ENCODE measurements at places on chromosomes 1 and 21.

DNA sequence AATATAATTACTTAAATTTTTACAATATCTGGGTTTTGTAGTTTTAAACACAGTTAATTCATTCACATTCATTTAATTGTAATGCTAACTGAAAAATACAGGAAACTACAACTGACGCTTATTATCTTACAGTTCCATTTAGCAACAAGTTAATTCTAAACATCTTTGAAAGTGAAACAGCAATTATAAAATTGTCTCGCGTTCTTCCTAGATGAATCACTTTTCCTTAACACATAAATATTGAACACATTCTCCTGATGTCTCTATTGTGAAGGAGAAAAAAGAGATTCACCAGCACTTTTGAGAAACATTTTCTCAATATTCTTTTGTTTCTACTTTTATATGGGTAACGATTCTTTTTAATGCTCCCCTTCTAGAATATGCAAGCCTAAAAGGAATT is 6.4 kb downstream of the PTGFR start:
- DNase-seq = peak; percentile 8

- no peak for DNase-seq
These were observed 10.6 kb upstream of the F3 start for GRCh38 chr1:94552071-94552586.

DNA sequence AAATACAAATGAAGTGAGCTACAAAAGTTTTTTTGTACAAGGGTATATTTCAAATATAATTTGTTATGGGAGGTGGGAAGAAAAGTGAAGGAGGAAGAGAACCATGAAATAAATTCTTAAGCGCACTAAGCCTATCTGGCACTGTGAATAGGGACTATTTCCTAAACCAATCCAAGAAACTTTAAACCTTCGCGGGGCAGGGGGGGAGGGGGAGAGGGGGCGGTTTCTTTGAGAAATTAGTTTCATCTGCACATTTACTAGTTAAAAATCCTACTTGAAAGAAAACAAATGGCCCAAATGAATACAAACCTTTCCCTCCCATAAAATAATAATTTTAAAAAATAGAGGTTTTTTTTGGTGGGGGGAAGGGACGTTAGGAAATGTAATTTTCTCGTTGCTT is 364 bp downstream of the GOLPH3L start:
- DNase-seq = no peak

GRCh38 chr21:29904359-29905282 is 35.2 kb downstream of the GRIK1 start:
- DNase-seq = no peak

- no peak for DNase-seq
These were observed 127.2 kb downstream of the ZNF281 start for GRCh38 chr1:200282497-200283122.

- DNase-seq = peak; percentile 56
These were observed 25.0 kb upstream of the LAPTM5 start for GRCh38 chr1:30782361-30783255.

DNA sequence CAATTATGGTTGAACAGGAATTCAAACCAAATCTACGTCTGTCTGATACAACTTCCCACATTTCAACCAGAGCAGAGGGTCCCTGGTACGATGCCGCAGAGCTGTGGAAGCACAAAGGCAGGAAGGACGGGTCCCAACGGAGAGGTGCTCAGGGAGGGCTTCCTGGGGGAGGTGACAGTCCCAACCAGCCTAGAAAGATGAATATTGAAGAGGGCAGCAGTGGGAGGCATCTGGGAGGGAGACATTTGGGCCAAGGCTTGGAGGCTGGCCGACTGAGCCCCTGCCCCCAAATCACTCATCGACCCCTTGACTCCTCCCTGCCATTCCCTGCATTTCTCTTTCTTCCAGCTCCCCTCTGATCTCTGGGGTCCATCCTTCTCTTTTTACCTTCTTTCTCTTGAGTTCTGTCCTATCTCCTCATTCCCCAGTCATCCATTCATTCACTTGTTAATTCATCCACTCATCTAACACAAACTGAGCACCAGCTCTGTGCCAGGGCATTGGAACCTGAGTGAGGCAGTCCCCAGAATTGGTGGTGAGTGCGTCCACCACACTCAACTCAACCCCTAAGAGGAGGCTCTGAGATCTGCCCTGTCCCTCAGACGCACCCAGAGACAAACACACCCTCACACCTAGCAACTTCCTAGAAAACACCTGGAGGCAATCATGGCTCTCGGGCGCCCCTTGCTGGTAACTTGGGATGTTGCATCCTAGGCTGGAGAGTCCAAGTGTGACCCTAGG is 13.2 kb upstream of the CELA3B start:
- DNase-seq = peak; percentile 68

DNA sequence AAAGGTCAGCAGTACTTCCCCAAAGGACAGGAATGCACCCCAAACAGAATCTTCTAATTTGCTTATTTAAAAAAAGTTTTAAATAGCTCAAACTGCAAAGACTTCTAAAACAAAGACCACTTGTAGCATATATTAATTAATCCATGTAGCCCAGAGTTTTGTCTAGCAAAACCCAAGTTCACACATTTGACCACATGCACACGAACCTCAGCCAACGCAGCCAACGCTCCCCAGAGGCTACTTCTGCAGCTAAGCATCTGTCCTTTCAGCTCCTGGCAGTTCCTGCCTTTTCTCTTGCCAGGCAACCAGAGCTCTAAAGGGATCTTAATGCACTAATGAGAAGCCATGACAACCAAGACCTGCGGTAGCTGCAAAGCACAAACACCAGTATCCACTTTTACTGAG is 89.6 kb downstream of the RERE start:
- no peak for DNase-seq

DNA sequence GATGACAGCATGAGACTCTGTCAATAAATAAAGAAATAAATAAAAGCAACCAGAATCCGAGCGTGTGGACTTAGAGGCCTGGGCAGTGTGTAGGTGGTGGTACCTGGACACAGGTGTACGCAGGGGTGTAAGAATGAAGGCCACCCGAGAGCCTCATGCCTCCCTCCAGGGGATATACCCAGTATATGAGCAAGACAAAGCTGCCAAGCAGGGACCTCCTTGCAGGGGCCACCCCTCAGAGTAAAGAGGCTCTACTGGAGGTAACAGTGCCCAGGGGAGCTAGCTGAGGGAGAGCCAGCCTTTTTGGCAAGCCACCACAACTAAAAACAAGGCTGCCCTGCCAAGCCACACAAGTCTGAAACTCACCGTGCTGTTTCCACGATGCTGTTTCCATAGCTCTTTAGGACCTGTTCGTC is 179.2 kb upstream of the RAB4A start:
- DNase-seq = no peak

- no peak for DNase-seq
These were observed 54.1 kb upstream of the TRIM67 start for GRCh38 chr1:231107600-231108326.

DNA sequence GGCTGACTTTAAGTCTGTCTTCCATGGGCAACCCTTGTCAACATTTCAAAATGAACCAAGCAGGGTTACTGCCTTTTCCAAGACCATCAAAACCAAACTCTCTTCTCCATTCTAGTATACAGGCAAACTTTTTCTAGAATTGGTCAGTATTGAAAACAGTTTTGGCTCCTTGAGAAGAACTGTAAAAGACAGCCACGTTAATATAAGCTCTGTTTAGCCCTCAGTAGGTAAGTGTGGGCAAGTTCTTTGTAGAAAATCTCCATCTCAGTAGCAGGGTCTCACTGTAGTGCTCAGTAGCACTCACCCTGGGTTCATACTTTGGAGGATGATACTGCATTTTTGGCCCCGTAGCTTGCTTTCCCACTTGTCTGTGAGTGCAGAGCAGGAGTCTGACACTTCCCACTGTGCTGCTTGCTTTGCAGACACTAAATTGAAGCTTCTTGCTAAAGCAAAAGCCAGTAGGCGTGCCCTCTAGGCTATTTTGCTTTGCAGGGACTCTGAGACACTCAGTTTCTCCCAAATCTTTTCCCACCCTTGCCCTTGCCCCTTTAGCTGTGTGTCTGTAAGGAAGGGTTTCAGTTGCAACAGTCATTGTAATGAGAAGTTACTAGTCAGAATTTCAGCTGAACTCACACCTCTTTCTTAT is 34.3 kb upstream of the CACYBP start:
- DNase-seq = no peak

GRCh38 chr1:156479093-156480015 is 21.2 kb downstream of the MEF2D start:
- DNase-seq = no peak

DNA sequence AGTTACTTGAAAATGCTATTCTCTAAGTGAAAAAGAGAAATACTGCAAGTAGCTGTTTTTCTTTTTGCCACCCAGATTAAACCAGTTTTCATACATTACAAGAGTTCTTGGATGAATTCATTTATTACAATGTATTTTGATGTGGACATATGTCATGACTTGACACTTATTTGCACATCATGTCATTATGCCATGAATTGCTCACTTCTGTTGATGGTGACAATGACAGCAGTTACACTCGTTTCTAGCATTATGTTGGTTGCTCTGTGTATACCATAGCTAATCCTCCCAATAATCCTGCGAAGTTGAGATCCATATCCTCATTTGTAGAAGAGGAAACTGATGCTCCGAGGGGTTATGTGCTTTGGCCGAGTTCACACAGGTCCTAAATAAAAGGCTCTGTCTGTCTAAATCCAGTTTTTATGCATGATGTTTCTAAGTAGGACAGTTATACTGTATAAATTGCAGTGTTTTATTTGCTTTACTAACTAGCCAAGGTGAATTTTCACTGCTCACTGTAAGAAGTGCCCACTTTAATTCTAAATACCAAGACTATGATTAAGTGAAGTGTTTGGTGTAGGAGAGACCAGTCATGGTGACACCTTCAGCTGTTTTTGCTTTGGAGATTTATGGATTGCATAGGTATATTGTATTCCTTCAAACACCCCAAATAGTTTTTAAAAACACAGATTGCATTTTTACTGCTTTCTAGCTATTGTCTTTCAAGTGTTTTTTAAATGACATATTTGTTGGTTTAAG is 56.7 kb downstream of the PRDM2 start:
- no peak for DNase-seq

DNA sequence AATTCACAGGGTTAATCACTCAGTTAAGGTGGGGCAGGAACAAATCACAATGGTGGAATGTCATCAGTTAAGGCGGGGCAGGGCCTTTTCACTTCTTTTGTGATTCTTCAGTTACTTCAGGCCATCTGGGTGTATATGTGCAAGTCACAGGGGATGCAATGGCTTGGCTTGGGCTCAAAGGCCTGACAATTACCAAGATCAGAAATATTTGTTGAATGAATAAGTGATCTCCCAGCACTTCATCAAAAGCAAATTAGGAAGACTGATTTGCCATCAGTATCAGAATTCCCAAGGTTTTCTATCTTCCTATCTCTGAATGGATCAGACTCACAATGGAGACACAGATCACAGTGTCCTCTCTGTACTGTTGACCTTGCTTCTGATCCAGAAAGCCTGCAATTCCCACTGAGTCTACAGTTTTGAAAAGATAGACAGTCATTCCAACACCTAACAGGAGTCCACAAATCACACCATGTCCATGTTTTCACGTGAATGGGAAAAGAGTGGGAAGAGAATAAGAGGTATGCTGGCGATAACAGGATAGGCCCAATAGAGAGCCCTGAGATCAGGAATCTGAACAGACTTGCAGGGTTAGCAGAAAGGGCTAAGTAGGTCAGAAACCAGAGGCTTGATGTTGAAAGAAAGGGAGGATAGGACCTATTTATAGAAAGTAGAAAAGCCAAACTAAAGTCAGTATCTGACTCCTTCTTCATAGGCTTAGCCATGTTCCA is 75.3 kb downstream of the KCNK1 start:
- DNase-seq = no peak

DNA sequence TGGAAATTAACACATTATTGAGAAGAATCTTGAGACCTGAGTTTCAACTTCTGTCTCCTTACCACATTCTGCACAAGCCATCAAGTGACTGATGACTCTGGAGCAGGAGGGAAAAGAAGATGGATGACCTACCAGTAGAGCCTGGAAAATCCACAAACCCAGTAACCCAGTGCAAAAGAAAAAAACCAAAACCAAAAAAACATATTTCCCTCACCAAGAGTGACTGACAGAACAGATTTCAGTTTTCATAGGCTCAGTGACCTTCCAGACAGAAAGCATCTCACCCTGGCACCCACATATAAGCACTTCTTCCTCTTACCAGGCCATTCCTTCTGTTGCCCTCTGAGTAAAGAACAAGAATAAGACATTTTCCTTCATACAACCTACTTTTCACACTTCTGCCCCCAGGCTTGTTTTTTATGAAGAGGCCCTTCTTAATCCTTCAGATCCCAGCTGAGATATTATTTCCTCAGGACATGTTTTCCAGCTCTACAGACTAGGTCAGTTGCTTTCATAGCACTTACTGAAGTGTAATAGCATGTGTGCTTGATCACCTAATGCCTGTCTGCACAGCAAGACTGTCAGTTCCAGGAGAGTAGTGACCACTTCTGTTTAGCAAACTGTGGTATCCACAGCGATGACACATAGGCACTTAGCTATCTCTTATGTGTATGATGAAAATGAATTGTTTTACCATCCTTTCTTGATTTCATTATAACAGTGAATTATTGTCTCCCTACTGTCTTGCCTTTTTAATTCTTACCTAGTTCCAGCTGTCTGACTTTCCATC is 4.0 kb downstream of the TSACC start:
- peak; percentile 66 for DNase-seq

- no peak for DNase-seq
These were observed 387.3 kb downstream of the RYR2 start for GRCh38 chr1:237429252-237429651.

GRCh38 chr1:91065337-91065736 is 43.5 kb upstream of the ZNF644 start:
- DNase-seq = no peak

- peak; percentile 77 for DNase-seq
These were observed 13.4 kb downstream of the SWT1 start for GRCh38 chr1:185170291-185170848.

- DNase-seq = no peak
These were observed 613.8 kb downstream of the KIF26B start for GRCh38 chr1:245768596-245768995.

DNA sequence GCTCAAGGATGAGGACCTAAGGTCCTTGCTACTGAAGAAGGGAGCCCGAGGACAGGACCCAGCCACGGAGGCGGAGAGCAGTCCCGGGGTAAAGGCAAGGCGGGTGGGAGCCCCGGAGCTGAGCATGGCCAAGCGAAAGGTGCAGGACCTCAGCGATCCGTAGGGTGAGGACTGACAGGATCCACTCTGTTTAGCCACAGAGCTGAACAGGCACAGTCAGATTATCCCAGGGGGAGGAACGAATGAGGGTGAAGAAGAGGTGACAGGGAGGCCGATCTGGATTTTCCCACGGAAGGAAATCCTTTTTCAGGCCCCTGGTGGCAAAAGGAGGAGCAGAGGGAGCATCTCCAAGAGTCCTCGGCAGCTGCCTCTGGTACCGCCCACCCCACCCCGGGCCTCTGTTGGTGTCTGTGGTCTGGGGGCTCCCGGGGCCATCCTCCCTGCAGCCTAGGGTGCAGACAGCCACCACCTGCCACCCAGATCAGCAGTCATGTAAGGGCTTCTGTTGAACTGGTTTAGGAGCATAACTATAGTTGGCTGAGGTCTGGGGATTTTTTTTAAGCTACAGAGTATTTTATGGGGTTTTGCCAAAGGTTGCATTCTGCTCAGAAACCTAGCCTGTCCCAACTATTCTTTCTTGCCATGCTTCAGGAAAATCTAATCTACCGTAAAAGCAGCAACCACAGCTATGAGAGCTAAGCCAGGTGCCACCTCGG is 32.3 kb upstream of the LBR start:
- DNase-seq = peak; percentile 22

All from mesenchymal stem cell (in vitro differentiated cells and primary cell).